SJSA1 (cell line): ENCODE measurements at places on chromosomes 2 and 18.

GRCh38 chr2:1642066-1642861 is 102.1 kb downstream of the PXDN start:
- no peak for DNase-seq

DNA sequence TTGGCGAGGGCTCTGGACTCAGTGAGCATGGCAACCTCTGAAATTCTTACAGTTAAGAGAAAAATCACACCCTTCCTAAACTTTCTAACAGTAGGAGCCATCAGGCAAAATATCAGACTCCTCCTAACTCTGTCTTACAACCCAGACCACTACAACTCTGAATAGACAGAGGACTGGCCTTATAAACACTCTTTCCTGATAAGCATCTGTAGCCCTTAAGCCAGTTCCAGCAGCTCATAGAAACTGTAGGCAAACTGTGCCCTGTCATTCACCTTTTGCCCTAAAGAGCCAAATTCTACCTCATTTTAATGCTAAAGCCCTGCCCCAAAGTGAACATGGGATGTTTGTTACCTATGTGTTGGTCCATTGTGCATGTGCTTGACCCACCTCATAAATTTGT is 304.8 kb downstream of the ALK start:
- DNase-seq: no peak

DNA sequence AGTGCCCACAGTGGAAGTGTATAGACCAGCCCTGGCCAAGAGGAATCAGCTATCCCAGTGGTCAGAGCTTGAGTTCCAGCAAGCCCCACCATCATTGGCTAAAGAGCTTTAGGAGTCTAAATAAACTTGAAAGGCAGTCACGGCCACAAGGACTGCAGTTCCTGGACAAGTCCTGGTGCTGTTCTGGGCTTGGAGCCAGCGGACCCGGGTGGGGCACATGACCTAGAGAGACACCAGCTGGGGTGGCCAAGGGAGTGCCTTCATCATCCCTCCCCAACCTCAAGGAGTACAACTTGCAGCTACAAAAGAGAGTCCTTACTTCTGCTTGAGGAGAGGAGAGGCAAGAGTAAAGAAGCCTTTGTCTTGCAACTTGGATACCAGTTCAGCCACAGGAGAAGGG is 439.8 kb upstream of the TMEFF2 start:
- DNase-seq: no peak

DNA sequence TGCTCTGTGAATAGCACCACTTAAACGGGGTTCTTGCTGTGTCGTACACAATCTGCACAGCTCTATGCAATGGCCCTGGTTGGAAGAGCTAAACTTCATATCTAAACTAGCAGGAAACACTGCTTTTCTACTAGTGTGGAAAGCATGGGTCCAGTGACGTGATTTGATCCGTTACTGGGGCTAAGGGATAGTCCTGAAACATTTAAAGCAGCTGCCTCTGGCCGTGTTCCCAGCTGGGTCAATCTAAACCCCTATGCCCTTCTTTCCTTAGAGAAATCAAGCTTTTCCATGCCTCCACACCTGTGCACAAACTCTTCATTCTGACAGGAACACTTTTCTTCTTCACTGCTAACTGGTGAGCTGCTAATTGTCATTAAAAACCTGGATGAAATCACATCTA is 5.4 kb upstream of the IGFBP5 start:
- no peak for DNase-seq

- DNase-seq: no peak
These were observed 5.4 kb upstream of the RNASEH1 start for GRCh38 chr2:3563521-3563976.

- DNase-seq: no peak
These were observed 4.8 kb upstream of the LAMA1 start for GRCh38 chr18:7122376-7122775.

DNA sequence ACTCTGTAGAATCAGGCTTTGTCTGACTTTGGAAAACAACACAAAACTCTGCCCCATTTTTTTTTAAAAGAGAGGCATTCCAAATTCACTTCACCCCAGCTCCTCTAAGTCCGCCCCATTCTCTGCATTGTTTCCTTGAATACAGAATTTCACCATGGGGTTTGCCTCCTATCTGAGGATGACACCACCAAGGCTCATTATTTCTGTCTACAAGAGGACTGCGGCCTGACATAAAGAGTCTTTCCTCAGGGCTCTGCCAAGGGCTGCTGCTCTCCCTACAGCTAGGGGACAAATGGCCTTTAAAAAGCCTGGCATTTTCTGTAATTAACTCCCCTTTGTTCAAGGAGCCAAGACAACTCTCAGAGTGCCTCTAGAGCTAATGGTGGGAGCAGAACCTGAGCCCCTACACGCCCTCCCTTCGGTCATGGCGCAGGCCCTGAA is 4.6 kb downstream of the CHST10 start:
- no peak for DNase-seq

DNA sequence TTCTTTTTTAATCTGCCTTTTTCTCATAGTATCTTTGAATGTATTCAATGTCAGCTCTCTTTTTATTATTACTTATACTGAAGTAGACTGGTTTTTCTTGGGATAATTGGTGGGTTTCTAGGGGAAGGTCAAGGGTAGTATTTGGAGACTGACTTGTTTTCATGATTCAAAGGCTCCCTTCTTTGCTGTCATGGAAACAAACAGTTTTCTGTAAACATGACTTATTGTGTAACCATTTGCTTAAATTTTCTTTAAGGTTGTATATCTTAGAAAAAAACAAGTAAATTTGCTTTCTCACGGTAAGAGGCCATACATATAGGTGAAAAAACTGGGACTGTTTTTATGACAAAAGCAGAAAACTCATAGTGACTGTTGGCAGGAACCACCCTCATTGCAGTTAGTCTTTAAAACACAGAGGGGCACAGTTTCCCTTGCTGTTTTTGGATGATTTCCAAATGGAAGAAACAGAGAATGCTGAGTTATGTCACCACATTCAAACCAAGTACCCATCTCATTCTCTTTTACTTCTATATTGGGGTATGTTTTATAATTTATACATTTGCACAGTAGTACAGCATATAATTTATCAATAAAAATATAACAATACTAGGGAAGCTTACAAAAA is 5.8 kb upstream of the RDH14 start:
- DNase-seq: no peak

- DNase-seq: no peak
These were observed 24.4 kb upstream of the TEX44 start for GRCh38 chr2:231568098-231568784.

DNA sequence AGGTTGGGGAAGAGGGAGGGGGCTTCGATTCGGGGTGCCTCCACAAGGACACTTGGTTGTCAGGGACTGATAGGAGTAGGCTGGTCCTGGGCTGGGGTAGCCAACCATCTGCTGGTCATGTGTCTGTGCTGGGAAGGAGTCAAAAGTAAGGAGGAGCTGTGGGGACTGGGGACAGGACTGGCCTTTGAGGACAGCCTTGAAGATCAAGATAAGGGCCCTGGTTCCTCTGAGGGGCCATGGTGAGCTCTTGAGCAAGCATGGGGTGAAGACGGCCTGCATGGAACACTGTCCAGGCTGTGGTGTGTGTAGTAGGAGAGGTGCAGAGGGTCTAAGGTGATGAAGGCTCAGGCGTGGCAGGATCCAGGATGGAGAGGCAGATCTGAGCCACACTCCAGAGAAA is 1.7 kb downstream of the CYP27A1 start:
- DNase-seq: no peak

DNA sequence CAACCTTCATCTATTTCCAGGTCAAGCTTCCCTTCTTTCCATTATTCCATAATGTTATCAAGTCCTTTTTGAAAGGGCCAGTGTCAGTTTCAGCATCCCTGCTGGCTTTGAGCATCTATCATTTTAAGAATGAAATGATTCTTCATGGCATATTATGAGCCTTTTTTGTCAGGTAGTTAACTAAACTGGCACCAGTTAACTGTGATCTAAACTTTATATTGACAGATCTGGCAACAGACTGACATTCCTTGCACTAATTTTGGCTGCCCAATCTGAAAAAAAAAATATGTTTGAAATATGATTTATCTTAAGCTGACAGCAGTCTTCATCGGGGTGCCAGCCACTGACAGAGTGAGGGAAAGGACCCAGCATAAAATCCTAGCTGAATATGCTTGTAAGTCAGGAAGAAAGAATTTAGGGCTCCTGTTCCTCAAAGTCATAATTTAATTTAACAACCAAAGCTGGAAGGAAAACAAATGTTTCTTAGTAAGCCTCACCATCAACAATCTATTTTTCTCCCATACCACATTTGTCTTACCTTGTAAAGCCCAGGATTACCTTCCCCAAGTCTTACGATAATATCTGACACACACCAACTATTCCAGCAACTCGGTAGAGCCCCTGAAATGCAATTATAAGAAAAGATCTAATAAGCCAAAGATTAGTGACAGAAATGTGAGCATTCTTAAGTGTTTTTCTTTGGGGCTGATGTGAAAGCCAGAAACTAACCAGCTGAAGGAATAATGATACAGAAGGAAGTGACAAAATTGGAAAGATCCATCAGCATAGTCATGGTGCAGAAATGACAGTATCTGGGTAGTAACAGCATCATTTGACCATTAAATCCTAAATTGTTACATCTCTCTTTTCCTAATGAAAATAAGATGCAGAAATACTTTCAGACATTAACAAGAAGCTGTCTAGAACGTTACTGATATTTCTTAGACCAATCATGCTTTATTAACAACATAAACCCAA is 228.1 kb downstream of the RBM43 start:
- no peak for DNase-seq

DNA sequence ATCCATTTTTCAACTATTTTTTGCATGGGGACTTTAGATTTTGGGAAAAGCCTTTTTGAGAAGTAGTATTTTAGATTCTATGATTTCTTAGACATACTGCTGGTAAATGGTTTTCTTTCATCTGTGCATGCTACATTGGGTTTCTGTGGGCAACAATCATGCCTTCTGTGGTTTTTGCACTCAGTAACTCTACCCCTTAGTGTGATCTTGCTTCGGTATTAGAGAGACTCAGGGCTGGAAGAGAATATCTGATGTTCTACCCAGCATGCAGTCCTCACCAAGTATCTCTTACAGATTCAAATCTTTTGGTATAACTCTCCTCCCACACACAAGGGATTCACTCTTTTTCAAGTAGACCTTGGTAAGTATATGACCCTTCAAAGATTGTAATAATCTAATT is 183.0 kb downstream of the PMAIP1 start:
- no peak for DNase-seq

DNA sequence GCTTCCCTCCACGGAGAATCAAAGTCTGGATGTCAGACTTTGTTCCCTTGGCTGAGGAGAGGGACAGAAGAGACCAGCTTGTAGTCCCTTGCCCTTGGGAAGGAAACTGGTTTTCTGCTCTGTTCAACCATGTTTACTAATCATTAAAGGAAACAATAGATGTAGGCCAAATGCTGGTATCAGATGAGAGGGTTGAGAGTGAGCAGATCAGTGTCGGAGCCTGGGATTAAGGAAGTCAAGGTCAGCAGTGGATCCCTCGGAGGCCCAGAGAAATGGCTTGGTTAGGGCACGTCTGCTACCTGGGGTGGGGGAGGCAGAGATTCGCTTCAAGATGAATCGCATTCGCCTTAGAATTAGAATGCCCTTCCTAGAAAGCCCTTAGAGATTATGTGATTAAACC is 109.1 kb downstream of the MYCN start:
- DNase-seq: no peak

GRCh38 chr2:200252265-200253067 is 54.0 kb upstream of the SPATS2L start:
- peak; percentile 74 for DNase-seq

DNA sequence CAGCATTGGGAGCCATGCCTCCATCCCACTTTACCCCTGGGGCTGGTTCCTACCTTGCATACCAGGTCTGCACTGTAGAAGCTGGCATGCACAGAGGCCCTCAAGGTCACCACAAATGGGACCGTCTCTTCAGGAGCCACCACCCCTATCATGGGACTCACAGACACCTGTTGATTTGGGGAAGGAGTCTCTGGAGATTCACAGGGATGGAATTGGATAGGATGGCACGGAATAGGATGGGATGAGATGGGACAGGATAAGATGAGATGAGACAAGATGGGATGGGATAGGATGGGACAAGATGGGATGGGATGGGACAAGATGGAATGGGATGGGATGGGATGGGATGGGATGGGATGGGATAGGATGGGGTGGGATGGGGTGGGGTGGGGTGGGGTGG is 16.1 kb upstream of the CRYBA2 start:
- no peak for DNase-seq

DNA sequence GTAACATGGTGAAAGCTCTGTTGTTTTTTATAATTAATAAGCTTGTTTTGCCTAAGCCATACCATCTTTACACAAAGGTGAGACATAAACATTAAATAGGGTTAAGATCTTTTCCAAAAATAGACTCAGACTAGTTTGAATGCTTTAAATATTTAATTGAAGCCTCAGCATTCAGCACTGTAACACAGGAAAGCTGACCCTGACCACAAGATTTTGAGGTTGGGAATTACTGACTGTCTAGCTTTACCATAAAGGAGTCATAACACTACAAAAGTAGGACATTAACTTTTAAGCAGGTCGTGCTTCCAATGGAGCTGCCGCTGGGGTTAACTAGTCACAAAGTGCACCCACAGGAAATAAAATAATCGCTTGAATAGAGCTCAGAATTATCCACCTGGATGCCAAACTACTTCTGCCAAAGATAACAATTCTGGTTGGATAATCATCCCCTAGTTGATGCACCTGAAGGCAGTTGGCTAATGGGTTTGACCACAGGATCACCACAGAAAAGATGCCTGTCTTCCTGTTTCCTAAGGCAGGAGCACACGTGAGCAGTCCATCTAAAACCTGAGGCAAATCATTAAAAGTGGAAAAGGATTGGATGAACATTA is 106.2 kb downstream of the COBLL1 start:
- DNase-seq: no peak

DNA sequence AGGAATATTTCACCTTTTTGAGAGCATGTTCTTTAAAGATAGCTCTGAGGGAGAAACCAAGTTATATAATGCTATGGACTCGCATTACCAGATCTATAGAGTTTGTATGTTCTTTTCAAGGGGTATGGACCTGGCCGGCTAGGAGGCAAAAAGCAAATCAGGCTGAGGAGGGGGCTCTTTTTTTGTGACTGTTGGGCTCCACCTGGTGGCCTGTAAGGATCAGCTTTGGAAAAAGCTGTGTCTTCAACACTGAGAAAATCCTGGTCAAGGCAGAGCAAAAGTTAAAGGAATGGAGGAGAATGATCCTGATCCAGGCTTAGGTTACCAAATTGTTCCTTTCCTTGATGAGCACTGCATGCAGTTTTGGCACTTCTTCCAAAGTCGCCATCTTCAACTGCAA is 180.5 kb downstream of the DIS3L2 start:
- peak; percentile 22 for DNase-seq

- no peak for DNase-seq
These were observed 76.4 kb downstream of the ASB1 start for GRCh38 chr2:238502956-238503791.

DNA sequence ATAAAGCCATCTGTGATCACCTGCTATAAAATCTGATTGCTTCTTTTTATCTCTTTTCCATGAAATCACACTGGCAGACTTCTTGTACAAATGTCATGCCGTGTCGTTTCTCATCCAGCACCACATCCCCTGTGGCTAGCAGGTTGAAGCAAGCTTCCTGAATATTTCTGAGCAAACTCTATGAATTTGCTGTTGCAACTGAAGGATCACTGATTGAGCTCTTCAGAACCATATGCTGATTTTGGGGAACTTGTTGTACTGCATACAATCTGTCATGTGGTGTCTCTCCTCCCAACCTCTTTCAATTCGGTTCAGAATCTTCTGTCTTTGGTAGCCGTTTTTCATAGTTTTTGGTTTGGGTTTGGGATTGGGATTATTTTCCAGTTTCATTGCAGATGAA is 57.7 kb upstream of the RBMS1 start:
- no peak for DNase-seq

- DNase-seq: no peak
These were observed 132.0 kb upstream of the UBE2E3 start for GRCh38 chr2:180848393-180848792.

GRCh38 chr2:2707206-2707991 is 376.3 kb upstream of the MYT1L start:
- DNase-seq: no peak
